ENCODE measurements at places on chromosomes 5 and 9. TPM values are rescaled to one million over a fixed set of nuclear protein-coding genes. Genes with fewer than 3 reads are reported as not detected.
A peak's percentile ranks its signal among the peaks of the same experiment; 100 is the strongest.

Gene UGT3A1
- not detected for total RNA-seq

Gene UCK1
- 22.1 TPM for total RNA-seq

Gene MCIDAS
- 4.1 TPM for total RNA-seq

GRCh38 chr5:52994266-52994665 lies 5.1 kb downstream of the ITGA2 start:
- DNase-seq: no peak

DNA sequence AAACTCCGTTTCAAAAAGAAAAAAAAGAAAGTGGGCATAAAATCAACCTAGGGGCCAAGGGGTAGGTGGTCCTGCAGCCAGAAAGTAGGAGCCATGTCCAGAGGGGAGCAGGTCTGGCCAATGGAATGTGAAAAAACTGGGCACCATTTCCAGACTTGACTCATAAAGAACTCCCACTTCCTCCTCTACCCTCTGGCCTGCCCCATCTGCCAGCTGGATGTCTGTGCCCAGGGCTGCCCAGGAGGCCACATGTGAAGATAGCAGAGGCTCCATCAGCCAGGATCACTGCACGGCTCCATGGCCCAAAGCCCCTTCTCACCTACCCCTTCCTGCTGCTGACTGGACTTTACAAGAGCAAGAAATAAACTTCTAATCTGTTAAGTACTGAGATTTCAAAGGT lies 42.1 kb upstream of the EEIG1 start:
- peak; percentile 26 for DNase-seq

Gene BDP1
- 19.3 TPM for total RNA-seq

DNA sequence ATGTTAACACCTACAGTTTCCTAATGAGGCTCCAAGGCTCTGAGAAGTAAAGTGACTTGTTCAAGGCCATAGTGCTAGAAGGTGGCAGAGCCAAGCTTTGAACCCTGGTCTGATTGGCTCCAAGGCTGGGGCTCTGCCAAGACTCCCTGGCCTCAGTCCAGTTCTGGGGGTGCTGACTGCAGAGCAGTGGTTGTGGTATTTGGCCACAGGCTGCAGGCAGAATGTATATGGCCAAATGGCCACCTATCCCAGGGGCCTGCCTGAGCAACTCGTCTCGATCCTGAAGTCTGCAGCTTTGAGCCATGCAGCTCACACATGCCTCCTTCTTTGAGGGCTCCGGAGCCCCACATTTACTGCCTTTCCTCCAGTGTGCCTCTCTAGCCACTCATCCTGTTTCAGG lies 9.7 kb upstream of the NEK6 start:
- no peak for DNase-seq

Gene COL15A1
- not detected for total RNA-seq

DNA sequence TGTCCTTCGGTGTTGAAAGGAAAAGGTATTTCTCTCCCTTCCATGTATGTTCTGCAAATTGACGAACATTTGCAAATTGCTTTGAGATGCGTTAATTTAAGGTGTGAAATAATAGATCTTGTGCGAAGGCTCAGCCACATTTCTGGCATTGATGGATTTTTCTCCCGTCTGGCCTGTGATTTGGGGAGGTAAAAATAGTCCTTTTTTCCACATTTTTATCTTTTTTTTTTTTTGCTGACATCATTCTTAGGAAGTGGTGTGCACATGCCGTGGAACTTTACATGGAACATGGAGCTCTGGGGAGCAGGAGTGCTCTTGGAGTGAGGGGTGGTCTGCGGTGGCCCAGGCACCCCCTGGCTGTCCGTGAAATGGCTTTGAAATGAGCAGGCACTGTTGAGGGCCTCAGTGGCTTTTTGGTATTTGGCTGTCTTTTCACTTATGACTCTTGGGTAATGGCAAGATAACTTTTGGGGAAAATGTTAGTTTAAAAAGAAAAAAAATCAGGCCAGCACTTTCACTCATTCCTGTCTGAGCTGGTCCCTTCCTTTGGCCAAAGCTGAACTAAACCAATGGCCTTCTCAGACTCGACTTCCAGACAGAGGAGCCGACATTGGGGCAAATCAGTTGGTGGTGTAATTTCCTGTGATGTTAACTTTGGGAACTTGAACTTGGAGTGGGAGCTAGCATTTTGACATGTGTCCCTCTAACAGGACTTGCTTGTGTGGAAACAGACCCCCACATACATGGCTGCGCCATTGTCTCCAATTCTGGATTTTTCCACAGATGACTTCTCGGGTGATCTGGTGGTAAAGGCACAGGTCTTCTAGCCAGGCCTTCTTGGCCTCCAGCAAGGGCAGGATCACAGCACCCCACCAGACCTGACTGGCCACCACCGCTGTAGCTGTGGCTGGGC lies 4.2 kb downstream of the NEK6 start:
- no peak for DNase-seq

DNA sequence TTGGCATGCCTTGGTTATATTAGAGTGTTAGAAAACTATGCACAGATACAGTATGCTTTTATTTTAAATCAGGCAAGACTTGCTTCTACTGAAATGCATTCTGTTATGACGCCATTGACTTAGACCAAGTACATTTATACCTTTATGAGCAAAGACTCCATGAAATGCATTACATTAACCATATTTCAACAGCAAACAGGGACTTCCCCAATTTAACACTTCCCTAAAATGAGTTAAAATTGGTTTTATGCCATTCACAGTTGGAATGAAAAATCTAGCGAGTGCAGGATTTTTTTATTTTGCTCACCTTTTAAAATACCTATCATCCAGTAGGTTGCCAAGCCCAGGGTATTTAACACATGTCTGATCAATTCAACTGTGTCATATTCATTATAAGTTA lies 272.1 kb upstream of the IZUMO3 start:
- no peak for DNase-seq

Gene FOXD4L4
- total RNA-seq: not detected

- DNase-seq: no peak
Observed at GRCh38 chr9:91693226-91693625, 256.8 kb downstream of the ROR2 start.

- no peak for DNase-seq
Observed at GRCh38 chr9:2260417-2261306, 245.5 kb downstream of the SMARCA2 start.

- DNase-seq: no peak
Observed at GRCh38 chr5:100803397-100803796, 99.7 kb downstream of the ST8SIA4 start.

- DNase-seq: no peak
Observed at GRCh38 chr5:173612948-173613347, 3.5 kb downstream of the BOD1 start.

Gene NR4A3
- 0.13 TPM for total RNA-seq

DNA sequence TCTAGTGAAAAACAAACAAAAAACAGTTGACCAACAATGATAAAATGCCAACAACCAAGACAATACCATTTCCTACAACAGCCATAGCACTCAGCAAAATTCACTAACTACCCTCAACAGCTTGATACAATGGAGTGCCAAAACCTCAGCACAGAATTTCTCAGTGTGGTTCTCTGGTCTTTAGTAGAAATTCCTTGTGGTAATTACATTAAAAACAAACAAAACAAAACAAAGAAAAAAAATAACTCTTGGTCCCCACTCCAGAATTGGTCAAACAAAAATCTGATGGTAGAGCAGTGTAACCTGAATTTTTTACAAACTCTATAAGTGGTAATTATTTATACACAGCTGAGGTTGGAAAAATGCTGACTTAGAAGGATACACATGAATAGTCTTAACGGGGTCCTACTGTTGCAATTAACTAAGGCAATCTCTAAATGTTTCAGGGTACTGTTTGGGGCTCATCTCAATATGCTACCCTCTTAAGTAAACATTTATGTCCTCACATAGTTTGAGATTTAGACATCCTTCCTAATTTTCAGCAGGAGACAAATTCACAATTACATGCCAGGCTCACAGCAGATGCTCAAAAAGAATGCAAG lies 13.8 kb downstream of the CSNK1A1 start:
- no peak for DNase-seq

GRCh38 chr9:35937227-35937626 lies 20.7 kb downstream of the OR2S2 start:
- no peak for DNase-seq

- DNase-seq: peak; percentile 66
Observed at GRCh38 chr5:112921026-112921832, 798 bp downstream of the REEP5 start.

DNA sequence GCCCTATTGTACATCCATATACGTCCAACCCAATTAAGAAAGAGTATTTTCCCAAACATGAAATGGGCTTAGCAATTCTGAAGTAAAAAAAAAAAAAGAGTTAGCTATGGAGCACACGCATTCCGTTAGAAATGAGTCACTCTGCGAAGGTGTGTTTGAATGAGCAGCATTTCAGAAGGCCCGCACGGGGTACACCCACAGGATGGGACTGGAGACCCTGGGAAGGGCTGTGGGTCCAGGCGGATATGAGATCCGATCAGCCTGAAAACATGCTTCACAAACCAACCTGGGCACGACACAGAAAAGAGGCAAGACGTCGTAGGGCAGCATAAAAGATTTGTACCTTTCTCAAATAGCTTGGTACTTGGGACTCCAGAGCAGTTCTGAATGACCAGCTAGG lies 173.9 kb upstream of the KLF9 start:
- DNase-seq: no peak

Gene LRRC14B
- not detected for total RNA-seq

DNA sequence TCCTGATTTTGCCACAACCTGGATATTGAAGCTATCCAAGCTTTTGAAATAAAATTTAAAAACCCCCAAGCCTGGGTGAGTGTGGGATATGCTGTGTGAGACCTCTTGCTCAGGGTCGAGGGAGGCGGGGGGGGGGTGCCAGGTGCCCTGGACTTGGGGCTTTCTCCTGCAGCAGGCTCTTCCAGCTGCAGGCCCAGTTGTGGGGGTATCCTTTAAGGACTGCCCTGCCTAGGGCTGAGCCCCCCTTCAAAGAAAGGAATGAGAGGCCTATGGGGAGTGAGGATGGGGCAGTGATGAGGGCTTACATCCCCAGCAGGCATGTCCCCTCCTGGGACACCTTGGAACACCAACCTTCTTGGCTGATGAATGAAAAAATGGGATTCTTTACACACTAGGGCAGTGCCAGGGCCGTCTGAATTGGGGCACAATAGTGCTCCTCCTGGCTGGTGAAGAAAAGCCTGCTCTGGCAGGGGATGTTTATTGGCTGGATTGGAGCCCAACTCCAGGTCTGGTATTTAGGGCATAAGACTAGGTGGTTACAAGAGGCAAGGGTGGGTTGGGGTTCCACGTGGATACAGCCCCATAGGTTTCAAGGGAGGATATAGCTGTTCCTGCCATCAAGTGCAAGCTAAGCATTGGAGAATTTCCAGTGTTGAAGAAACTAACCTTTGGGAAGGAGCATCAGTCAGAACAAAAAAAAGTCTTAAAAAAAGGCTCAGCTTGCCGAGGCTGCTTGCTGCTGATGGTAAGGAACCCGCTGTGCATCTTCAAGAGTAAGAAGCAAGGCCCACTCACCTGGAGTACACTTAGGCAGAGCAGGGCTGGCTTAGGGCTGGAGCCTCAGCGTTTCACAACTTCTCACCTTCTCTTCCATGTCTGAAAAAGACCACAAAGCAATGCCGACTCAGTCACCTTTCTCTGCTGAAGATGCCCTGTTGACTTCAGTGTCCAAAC lies 7.0 kb downstream of the HNRNPAB start:
- DNase-seq: peak; percentile 28

DNA sequence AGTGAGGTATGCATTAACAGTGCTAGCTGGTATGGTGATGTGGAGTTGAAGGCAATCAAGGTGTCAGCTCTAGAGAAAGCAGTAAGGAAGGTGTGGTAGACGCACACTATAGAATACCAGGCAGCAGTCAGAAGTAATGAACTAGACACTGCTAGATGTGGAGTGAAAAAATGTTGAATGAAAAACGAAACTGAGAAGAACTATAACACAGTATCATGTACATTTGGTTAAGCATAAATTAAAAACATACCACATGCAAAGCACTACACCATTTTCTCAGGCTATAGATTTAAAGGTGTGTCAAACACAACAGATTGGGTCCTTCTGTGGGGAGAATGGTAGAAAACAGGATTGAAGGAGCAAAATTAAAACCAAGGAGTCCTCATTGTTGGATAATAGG lies 15.4 kb downstream of the ZNF622 start:
- no peak for DNase-seq

- DNase-seq: no peak
Observed at GRCh38 chr9:77175151-77175550, 2.2 kb upstream of the VPS13A start.

- DNase-seq: no peak
Observed at GRCh38 chr9:111979561-111979960, 82.9 kb downstream of the UGCG start.

All from HT-29 (cell line).